ENCODE measurements at places on chromosomes 6 and 20. TPM values are rescaled to one million over a fixed set of nuclear protein-coding genes. Genes with fewer than 3 reads are reported as not detected.

Gene LINC00237
- total RNA-seq = not detected

Gene TRDN
- not detected for total RNA-seq

Gene ZMYND8
- total RNA-seq = 15.9 TPM

Gene EYS
- total RNA-seq = not detected

Gene SUMO4
- 1.6 TPM for total RNA-seq

Gene KHDC1
- total RNA-seq = 4.6 TPM

Gene SMIM13
- 3.5 TPM for total RNA-seq

Gene RFX6
- total RNA-seq = not detected

Gene OR2J3
- total RNA-seq = not detected

Gene TINAG
- not detected for total RNA-seq

Gene UBD
- 0.09 TPM for total RNA-seq

Gene FOXF2
- total RNA-seq = 31.2 TPM

Gene CFB
- total RNA-seq = 56.8 TPM

Gene SIRPD
- total RNA-seq = not detected

Gene PEX7
- total RNA-seq = 9.8 TPM

Gene ANKRD60
- total RNA-seq = not detected

Gene VARS2
- total RNA-seq = 13.4 TPM

Gene WFDC5
- not detected for total RNA-seq

Gene GSTA2
- total RNA-seq = not detected

Gene CHRNA4
- not detected for total RNA-seq

Gene SHLD1
- 3.2 TPM for total RNA-seq

Gene SERPINB6
- total RNA-seq = 91.7 TPM

Gene LAMA4
- 569 TPM for total RNA-seq

Gene MYCT1
- total RNA-seq = not detected

Gene GJA10
- total RNA-seq = not detected

Gene FHL5
- total RNA-seq = not detected

Gene C20orf144
- under 0.01 TPM for total RNA-seq

Gene VPS16
- 68.1 TPM for total RNA-seq

Gene ADAM33
- 68.8 TPM for total RNA-seq

Gene GPLD1
- under 0.01 TPM for total RNA-seq

Gene NKX2-2
- under 0.01 TPM for total RNA-seq

Gene GABRR1
- not detected for total RNA-seq

Gene SEL1L2
- not detected for total RNA-seq

Gene POPDC3
- 4.9 TPM for total RNA-seq

Gene C6orf163
- total RNA-seq = 2.4 TPM

Gene MKKS
- 4.7 TPM for total RNA-seq

Gene ARFGEF3
- total RNA-seq = under 0.01 TPM

Gene CTCFL
- total RNA-seq = not detected

Gene TP53RK
- total RNA-seq = 15.4 TPM

Gene SCUBE3
- total RNA-seq = 2.8 TPM

Gene KHDC1L
- not detected for total RNA-seq

Gene PNLDC1
- total RNA-seq = 2.0 TPM

Gene GPR6
- not detected for total RNA-seq

Gene ISM1
- under 0.01 TPM for total RNA-seq

Gene ADGRB3
- 0.16 TPM for total RNA-seq

Gene BFSP1
- total RNA-seq = 2.3 TPM

Gene RGS17
- total RNA-seq = 15.1 TPM

Gene MC3R
- not detected for total RNA-seq

Gene PDYN
- total RNA-seq = not detected

Gene VSX1
- total RNA-seq = not detected

Gene PLAGL2
- 1.1 TPM for total RNA-seq

Gene SEMG1
- total RNA-seq = not detected

Gene DNAH8
- under 0.01 TPM for total RNA-seq

Gene CDC25B
- 54.4 TPM for total RNA-seq

Gene C6orf141
- total RNA-seq = 0.17 TPM

All from bronchial smooth muscle cell (primary cell).